ENCODE measurements at places on chromosomes 12 and 14. TPM values are rescaled to one million over a fixed set of nuclear protein-coding genes. Genes with fewer than 3 reads are reported as not detected.

DNA sequence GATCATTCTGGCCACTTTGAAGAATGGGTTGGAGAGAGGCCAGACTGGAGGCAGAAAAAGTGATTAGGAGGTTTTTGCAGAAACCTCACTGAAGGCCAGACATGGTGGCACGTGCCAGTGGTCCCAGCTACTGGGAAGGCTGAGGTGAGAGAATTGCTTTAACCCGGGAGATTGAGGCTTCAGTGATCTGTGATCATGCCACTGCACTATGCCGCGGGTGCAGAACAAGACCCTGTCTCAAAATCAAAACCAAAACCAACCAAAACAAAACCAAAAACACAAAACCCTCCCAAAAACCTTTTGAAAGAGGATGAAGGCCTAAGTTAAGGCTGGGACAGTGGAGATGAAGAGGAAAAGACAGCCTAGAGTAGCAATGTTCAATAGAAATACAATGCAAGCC, 15.2 kb upstream of the CFAP54 start:
- H3K4me3 ChIP-seq = no peak overlapping the region
- no peaks in the 10 kb centered on the region for H3K27me3 ChIP-seq
- H3K27ac ChIP-seq = no peak overlapping the region
- H3K4me1 ChIP-seq = peaks cover 8% of the 10 kb centered on the region

GRCh38 chr14:54893151-54893760, 9.4 kb downstream of the GCH1 start:
- peaks cover 30% of the 10 kb centered on the region for H3K36me3 ChIP-seq
- no peaks in the 10 kb centered on the region for H3K27me3 ChIP-seq
- no peak for DNase-seq
- H3K4me3 ChIP-seq = no peak overlapping the region

- no peak overlapping the region for H3K27ac ChIP-seq
- H3K36me3 ChIP-seq = no peaks in the 10 kb centered on the region
- H3K27me3 ChIP-seq = peaks cover 11% of the 10 kb centered on the region
- H3K4me3 ChIP-seq = no peak overlapping the region
- H3K4me1 ChIP-seq = peaks cover 4% of the 10 kb centered on the region
Measured at GRCh38 chr12:67892259-67893021, 96.8 kb upstream of the IFNG-AS1 start.

DNA sequence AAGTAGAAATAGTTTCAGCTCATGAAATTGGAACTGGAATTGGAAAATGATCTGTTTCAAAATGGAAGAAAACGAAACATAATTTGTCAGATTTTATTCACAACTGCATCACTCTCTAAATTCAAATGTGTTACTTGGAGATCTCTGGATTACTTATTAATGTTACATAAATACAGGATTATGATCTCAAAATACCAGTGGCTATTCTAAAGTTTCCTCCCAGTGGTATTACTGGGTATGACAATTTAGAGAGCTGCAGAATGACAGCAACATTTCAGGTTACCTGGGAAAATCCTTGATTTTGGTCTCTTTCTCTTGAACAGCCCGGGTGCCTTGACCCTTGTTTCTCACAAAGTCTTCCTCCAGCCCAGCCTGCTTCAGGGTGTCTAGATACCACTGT, 14.2 kb downstream of the FAM161B start:
- no peaks in the 10 kb centered on the region for H3K4me1 ChIP-seq
- peaks cover 37% of the 10 kb centered on the region for H3K36me3 ChIP-seq
- no peaks in the 10 kb centered on the region for H3K27me3 ChIP-seq
- DNase-seq = no peak
- H3K27ac ChIP-seq = no peak overlapping the region

- DNase-seq = no peak
- H3K4me3 ChIP-seq = no peak overlapping the region
- H3K4me1 ChIP-seq = peaks cover 15% of the 10 kb centered on the region
- no peak overlapping the region for H3K27ac ChIP-seq
- H3K27me3 ChIP-seq = peaks cover 16% of the 10 kb centered on the region
- H3K36me3 ChIP-seq = no peaks in the 10 kb centered on the region
Measured at GRCh38 chr12:65653946-65654629, 170.2 kb upstream of the HMGA2 start.

- DNase-seq = no peak
- H3K27me3 ChIP-seq = no peaks in the 10 kb centered on the region
- H3K4me3 ChIP-seq = no peak overlapping the region
- no peaks in the 10 kb centered on the region for H3K36me3 ChIP-seq
- no peaks in the 10 kb centered on the region for H3K4me1 ChIP-seq
Measured at GRCh38 chr14:79175671-79176070, 1005.5 kb downstream of the NRXN3 start.

DNA sequence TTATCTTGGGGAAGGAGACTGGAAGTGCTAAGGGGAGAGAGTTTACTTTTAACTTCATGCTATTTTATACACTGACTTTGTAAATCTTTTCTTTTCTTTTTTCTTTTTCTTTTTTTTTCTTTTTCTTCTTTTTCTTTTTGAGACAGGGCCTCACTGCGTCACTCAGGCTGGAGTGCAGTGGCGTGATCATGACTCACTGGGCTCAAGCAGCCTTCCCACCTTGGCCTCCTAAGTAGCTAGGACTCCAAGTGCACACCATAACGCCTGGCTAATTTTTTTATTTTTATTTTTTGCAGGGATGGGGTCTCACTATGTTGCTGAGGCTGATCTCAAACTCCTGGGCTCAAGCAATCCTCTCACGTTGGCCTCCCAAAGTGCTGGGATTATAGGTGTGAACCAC, 294.6 kb upstream of the PRICKLE1 start:
- DNase-seq = no peak
- no peak overlapping the region for H3K4me3 ChIP-seq
- no peak overlapping the region for H3K27ac ChIP-seq
- no peaks in the 10 kb centered on the region for H3K4me1 ChIP-seq
- no peaks in the 10 kb centered on the region for H3K36me3 ChIP-seq
- H3K27me3 ChIP-seq = no peaks in the 10 kb centered on the region

- no peaks in the 10 kb centered on the region for H3K36me3 ChIP-seq
- no peaks in the 10 kb centered on the region for H3K4me1 ChIP-seq
- no peak for DNase-seq
- H3K27ac ChIP-seq = no peak overlapping the region
Measured at GRCh38 chr14:90599748-90600507, 203.1 kb downstream of the CALM1 start.

- H3K36me3 ChIP-seq = no peaks in the 10 kb centered on the region
- no peak for DNase-seq
- H3K4me1 ChIP-seq = no peaks in the 10 kb centered on the region
- H3K27me3 ChIP-seq = no peaks in the 10 kb centered on the region
- H3K4me3 ChIP-seq = no peak overlapping the region
Measured at GRCh38 chr14:45990252-45990651, 661.3 kb downstream of the RPL10L start.

DNA sequence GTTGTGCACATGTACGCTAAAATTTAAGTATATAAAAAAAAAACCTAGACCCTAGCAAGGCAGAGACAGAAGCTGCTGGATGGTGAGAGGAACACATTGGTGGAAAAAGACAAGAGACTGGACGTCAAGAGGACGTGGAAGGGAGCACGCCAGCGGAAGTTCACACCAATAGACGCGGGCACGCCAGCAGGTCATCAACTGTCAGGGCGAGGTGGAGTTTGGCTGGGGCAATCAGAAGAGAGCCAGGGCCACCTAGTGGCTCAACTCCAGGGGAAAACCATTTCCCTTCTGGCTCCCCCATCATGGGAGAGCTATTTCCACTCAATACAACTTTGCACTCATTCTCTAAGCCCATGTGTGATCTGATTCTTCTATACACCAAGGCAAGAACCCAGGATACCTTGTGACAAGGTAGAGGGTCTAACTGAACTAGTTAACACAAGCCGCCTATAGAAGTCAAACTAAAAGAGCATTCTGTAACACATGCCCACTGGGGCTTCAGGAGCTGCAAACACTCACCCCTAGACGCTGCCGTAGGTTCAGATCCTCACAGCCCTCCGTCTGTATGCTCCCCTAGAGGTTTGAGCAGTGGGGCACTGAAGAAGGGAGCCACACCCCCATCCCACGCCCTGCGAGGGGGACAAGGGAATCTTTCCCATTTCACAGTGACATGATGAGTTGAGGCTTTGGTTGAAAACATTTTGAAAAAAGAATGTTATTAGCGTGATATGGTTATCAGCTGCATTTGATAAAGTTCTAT, 702.7 kb downstream of the TMTC2 start:
- no peak for DNase-seq
- peaks cover 3% of the 10 kb centered on the region for H3K4me1 ChIP-seq
- no peak overlapping the region for H3K4me3 ChIP-seq
- H3K36me3 ChIP-seq = no peaks in the 10 kb centered on the region
- no peaks in the 10 kb centered on the region for H3K27me3 ChIP-seq

DNA sequence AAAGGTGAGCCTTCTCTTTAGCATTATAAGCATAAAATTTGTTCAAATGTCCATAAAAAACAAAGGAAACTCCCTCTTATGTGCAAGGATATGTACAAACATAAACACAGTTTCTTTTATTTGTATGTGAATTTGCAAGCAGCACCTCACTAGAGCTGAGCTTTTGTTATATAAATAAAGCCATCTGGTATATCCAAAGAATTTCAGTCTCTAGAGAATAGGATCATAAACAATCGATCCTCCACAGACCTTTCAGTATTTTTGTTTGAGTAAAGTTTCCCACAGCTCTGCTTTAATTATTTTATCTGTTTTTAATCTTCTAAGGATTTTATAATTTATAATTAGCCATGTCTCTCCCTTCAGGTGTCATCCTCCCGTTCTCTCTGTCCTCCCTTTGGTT, 89.2 kb downstream of the OTOGL start:
- no peak overlapping the region for H3K4me3 ChIP-seq
- no peaks in the 10 kb centered on the region for H3K4me1 ChIP-seq

The LRRK2 gene
- not detected for total RNA-seq

The KCNMB4 gene
- total RNA-seq = 0.37 TPM

The CPSF6 gene
- 119 TPM for total RNA-seq
